ENCODE measurements at places on chromosomes 6 and 20.
A peak's percentile ranks its signal among the peaks of the same experiment; 100 is the strongest.

DNA sequence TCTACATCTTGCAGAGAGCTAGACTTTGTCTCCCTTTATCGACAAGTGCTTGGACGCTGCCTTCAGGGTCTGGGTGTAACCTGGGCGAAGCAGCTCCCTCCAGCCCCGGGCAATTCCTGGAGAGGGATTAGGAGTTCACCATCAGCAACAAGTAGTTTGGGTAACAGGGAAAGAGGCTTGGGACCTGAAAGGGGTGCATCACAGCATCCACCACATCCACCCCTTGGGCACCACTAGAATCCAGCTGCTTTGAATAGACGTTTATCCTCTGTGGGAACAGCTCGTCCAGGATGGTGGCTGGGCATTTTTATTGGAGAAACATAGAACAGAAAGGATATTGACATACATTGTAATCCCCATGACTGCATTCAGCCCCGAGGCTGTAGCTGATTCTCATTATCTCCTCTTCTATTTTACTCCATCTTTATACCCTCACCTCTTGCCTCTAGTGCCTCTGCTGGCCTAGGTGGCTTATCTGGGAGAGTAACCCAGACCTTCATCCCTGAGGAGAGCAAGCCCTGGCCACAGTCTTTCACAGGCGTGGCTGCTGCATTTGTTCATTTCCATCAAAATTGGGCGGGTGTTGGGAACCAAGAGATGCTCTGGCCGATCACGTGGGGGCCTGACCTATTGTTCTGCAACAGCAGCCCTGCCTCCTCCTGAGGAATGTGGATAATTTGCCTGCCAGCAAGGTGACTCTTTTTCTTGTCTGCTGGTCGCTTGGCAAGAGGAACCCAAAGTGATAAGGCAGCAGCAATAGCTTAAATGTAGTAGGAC lies 109.2 kb upstream of the RALGAPA2 start:
- DNase-seq = no peak

DNA sequence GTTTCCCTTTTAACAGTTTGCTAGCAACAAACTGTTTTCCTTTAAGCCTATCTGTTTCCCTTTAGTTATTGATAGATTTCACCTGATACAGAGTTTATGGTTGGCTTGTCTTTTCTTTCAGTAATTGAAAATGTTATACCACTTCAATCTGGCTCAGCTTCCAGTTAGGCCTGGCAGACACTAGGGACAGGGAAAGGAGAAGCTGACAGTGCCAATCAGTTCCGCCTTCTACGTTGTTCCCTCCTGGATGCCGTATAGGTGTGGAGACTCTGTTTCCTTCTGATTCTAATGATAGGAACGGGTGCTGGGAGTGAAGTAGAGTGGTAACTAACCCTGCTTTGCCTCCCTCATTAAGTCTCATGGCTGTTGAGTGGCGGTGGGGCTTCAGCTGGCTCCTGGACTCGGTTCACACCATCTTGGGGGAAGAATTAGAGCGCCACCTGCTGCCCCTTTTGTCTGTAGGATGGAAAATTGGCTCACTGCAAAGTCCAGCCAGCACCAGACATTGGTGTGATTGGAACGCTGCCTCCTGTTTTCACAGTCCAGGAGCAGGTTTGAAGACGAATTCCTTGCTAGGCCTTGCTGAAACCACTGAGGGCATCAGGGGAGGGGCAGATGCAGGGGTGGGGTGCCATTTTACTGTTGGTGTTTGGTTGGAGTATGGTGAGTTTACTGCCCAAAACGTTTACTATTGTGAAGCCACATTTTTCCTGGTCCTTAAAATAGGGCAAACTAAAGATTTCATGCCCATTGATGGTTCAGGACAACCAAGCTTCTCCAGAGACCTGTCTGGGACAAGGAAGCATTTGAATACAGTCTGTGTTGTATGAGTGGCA lies 1729.5 kb downstream of the GRIK2 start:
- DNase-seq = no peak

DNA sequence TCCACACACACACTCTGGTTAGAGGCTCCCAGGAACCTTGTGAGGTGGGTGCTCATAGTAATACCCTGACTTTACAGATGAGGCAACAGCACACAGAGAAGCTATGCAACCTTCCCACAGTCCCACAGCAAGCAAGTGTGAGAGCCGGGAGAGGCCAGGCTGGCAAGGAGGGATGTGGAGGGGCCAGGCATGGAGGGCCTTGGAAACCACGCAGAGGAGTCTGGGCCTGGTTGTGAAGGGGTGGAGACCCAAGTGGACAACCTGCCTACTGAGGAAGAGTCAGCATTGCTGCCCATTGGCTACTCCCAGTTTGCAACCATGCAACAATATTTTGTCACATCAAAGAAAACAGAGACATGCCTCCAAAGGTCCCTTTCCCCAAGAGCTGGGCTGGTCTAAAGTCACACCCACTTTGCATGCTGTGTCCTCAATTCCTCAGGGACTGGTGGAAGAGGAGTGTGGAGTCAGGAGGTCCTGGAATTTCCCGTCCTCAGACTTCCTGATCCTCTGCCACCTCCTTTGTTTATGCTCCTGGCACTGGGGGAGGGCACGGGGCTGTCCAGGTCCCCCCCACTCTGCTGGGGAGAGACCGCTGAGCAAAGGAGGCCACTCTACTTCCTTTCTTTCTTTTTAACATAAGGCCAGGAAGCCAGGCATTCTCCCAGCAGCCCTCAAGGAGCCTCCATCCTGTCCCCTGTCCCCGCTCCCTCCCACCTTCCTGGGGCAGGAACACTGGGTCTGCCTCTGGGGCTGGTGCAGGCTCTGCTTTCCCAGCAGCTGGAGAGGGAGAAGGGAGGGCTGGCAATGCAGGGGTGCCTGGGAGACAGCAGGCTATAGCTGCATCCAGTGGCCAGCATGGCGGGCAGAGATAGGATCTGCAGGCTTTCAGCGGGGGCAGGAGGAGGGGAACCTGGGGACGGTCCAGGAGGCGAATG lies 68.3 kb downstream of the NOL4L start:
- no peak for DNase-seq

DNA sequence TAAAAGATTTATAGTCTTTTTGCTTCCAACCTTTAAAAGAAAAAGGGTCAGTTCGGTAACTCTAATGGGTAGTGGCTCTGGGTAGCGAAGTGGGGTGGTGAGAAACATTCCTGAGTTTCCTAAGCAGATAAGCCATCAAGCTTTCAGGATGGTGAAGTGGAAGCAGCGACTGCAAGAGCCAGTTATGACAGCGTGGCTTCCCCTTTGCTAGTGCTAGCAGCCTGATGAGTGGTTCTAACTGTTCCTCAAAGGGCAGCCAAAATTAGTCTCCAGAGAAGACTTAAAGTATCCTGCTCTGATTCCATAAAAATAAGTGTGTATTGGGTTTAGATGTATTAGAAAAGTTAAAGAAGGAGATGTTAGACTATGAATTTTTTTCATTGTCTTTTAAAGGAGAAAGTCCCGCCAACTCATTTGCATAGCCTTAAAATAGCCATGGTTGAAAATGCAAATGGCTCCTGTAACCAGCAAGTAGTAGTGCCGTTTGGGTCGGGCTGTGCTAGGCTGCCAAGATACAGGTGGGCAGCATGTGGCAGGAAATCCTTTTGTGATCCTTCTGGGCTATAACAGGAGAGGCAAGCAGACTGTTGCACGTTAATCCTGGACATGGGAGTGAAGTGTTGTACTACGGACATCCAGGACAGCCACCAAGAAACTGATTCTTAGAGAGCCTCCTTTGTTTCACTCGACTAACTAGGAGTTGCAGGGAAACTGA lies 18.0 kb downstream of the ELOVL2 start:
- DNase-seq = no peak

DNA sequence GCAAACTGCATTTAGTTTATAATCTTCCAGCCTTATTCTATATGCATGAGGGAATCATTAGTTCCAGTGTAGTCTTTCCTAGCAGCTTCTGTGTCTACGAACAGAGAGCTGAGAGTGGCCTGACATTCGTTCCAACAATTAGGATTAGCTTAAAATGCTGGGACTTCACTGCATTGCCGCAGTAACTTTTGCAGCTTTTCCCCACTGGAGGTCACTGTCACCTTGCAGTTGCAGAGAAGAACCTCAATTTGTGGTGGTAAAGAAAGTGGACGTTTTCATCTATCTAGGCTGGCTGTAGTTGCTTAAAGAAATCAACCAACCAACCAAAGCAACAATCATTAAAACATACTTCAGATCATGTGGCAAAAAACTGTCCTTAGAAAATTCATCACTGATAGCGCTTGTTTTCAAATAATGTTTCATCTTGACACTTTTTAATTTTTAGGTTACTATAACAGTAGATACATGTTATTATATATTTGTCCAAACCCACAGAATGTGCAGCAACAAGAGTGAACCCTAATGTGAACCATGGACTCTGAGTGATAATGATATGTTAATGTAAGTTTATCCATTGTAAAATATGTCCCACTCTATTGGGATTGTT lies 12.2 kb downstream of the MYLK4 start:
- peak; percentile 22 for DNase-seq

GRCh38 chr6:84926189-84927155 lies 162.1 kb upstream of the TBX18 start:
- no peak for DNase-seq

DNA sequence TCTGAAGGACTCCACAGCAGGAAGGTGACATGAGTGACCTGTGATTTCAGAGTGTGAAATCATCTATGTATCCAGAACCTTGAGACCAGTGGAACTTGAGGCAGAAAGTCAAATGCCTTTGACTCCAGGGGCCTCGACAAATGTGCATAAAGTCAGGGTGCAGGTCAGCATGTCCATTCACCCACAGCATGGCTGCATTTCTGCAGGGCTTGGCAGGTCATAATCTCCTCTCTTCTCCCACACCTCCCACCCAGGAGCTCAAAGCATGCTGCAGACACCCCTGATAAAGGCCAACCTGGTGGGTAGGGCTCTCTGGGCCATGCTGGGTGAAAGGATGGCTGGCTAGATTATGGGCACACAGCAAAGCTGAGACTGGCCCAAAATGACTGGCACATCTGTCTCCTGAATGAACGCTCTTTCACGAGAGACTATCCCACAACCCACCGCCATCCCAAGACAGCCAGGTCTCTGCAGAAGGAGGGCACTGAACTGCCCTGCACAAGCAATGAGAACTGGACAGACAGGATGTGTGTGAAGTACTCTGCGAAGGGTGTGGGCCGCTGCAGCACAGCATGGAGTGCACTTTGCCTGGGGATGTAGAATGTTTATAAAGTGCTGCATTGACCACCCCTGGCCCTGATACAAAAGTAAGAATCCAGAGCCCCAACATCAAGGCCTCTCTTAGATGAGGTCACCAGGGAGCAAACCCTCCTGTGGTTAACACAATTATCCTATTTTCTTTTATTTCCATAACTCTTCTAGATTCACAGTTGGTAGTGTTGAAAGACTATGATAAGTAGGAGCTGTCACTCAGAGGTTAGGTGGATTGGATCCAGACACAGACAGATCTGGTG lies 78.2 kb upstream of the NXT1 start:
- DNase-seq = no peak

GRCh38 chr6:36863670-36864540 lies 10.7 kb downstream of the PPIL1 start:
- DNase-seq = no peak

- DNase-seq = no peak
Observed at GRCh38 chr6:23659125-23659524, 466.9 kb upstream of the NRSN1 start.

DNA sequence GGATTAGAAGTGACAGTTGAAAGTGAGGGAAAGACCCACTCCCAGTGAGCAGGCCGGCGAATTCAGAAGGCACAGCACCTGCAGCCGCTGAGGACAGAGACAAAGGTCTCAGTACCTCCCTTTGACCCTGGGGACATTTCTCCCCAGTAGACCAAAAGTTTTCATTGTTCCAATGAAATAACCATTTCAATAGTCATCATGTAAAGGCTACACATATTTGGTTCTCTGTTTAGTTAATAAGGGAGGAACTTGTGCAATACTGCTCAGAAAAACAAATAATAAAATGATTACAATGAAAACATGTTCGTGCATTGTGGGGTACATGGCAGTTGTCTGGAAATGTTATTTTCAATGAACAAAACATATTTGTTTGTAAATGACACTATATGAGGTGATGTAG lies 52.5 kb downstream of the EDN1 start:
- DNase-seq = no peak

DNA sequence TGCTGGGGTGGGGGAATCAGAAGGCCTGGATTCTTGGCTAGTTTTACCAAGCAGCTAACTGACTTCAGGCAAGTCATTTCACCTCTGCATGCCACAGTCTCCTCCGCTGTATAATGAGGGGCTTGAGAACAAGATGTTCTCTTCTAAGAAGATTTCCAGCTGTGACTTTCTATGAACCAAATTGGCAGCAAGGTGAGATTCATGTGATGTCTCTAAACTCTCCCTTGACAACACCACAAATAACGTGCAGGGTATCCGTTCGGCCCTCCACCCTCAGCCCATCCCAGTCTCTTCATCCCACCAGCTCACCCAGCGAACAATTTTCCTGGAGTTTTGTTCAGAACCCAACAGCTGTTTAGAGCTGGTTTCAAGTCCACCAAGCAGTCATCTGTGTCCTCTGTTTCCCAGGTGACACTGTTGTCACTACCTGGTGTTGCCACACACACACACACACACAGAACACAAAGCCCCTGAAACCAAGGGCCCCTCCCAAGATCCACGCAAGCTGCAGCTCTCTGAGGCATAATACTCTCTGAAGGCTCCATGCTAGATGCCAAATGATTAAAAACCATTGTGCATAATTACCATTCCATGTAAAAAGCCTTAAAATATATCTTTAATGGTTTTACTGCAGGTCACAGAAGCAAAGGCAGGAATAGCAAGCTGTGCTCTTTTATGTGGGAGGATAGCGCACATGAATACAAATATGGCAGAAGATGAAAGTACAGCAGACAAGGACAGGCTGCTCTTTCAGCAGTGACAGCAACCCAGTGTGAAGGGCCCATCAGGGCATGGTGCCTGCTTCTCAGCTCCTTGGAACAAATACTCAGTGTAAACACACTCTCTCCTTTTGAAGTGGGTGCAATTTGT lies 48.2 kb downstream of the ARHGAP18 start:
- DNase-seq = no peak

- no peak for DNase-seq
Observed at GRCh38 chr6:54074578-54075195, 36.6 kb upstream of the MLIP start.

DNA sequence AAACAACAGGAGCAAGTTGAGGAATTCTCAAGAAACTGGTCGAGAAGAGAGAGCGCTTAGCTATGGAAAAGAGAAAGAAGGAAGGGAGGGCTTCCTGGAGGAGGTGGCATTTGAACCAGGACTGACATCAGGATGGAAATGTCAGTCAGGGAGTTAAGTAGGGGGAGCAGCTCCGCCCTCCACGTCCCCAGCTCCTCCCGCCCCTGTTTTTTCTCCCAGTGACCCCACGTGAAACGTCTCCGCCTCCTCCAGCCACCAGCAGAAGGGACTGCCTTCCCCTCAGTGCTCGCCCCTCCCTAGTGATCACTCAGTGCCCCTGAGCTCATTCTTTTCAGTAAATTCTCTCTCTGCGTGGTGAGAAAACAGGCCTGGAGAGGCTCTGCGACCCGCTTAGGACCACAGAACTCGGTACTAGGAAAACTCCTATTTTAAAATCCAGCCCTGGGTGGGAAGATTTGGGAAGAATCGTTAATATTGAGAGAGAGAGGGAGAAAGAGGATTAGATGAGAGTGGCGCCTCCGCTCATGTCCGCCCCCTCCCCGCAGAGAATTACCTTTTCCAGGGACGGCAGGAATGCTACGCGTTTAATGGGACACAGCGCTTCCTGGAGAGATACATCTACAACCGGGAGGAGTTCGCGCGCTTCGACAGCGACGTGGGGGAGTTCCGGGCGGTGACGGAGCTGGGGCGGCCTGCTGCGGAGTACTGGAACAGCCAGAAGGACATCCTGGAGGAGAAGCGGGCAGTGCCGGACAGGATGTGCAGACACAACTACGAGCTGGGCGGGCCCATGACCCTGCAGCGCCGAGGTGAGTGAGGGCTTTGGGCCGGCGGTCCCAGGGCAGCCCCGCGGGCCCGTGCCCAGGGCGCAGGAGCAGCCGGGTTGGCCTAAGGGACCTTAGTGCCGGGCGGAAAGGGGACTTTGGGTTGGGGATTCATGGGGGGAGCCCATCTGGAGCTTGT lies 4.6 kb downstream of the HLA-DPB1 start:
- DNase-seq = no peak

Data from activated T-cell treated with anti-CD3 and anti-CD28 coated beads for 1 hour (primary cell).